ENCODE measurements at places on chromosomes 3 and 15. TPM values are rescaled to one million over a fixed set of nuclear protein-coding genes. Genes with fewer than 3 reads are reported as not detected.

DNA sequence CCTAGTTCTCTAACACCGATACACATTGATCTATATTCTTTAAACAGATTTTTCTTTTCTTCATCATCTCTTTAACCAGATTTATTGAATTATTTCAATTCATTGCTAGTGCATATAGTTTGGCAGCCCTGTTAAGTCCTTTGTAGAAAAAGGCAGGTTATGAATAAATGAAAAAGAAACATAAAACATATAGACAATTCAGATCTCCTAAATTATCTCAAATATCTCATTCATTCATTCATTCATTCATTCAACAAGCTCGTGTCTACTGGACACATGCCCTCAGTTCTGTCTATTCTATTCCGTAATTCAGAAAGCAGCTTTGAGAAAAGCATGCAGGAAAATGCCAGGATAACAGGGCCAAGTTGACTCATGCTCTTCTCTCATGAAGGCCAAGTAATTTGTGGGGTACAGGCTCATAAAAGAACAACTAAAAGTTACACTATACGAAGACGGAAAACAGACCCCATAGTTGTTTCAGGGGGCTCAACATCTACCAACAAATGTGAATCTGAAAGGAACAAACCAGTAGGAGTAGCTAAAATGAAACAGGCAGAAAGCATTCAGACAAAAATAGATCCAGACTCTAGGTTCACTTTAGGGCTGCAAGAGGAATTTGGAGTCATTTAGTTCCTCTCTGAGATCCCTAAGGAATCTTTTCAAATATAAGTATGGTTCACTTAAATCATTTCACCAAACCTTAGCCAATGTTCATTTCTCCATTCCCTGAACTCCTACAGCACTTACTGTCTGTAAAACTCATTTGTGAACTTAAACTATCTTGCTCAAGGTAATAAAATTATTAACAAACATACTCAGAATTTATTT, 7.5 kb downstream of the ZNF148 start:
- DNase-seq: no peak

- no peak for DNase-seq
Measured at GRCh38 chr3:46947546-46947901, 29.0 kb downstream of the CCDC12 start.

- no peak for DNase-seq
Measured at GRCh38 chr3:53337167-53337940, 10.0 kb downstream of the DCP1A start.

DNA sequence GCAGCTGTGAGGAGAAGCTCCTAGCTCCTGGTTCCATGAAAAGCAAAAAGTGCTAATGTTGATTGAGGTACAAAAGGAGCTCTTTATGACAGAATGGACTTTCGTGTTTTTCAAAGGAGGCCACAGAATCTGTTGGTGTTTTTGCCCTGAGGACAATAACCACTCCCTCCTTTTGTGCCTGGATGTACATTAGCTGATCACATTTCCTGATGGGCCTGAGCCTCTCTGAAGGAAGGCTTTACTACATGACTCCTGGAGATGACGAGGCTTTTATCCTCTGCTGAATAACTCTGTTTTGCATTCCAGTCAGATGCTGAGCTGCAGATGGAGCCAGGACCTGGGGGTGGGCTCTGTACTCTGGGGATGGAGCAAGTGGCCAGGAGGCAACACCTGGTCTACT, 301.9 kb downstream of the CACNA2D3 start:
- DNase-seq: no peak

DNA sequence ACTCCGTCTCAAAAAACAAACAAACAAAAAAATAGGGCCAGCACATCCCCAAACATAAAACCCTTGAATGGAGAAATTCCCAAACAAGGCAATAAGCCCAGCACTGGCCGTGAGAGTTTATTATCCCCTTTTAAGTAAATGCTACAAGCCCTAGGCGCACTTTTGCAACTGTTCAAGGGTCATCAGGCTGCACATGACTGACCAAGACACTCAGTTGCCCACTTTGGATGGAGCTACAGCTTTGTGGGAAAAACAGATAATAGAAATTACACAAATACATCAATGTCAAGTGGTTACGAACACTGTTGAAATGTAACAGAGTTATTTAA, 33.7 kb upstream of the ZNF445 start:
- DNase-seq: no peak

GRCh38 chr3:158347966-158348365, 223.0 kb upstream of the MLF1 start:
- no peak for DNase-seq

DNA sequence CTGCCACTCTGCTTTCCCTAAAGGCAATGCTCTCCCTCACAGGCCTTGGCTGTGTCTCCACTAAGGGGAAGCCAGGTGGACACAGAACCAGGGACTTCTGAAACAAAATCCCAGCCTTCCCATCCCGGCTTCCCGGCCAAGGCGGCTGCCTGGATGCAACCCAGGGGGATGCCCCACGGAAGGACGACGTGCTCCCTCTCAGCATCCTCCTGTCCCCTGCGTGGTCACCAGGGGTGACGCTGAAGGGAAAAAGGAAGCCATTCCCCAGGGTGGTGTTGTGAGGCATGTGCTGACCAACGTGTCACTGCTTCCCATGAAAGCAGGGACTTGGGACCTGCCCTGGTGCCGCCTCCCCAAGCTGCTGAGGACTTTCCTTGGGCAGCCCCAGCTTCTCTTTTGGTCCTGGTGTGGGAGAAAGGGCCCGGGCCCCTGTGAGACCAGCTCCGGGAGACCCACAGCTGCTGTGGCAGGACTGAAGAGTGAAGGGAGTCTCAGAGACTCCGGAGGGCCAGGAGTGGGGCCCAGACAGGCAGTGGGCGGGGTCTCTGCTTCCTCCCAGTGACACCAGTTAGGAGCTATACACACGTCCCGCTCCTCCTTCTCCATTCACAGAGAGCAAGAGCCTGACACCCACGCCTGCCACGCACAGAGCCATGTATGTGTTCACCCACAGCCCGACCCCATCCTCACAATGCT, 139.2 kb downstream of the NUP210 start:
- DNase-seq: no peak

DNA sequence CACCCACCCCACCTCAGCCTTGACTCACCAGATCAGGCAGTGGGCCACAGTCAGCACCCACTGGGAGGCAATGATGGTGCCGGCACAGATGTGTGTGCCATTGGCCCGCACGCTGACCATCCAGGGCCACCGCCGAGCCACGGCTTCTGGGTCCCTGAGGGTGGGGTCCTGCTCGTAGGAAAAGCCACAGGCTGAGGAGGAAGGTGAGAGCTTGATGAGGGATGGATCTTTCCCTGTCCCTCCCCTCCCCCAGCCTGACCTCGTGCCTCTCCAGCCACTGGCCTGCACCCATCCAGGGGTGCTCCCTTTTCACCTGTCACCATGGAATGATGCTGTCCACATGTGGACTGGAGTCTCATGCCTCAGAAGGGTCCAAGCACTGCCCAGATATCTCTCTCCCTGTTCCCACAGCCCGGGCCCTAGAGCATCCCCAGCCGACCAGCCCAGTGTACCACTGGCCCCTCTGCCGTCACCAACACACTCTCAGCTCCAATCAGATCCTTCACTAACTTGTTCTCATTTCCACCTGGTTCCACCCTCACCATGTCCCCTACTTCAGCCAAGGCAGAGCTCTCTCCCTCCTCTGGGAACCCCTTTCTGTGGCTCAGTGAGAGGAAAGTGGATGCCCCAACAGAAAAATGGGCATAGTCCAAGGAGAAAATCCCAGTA, 2.0 kb downstream of the PRSS50 start:
- no peak for DNase-seq

Gene CIB2
- 1.6 TPM for total RNA-seq

DNA sequence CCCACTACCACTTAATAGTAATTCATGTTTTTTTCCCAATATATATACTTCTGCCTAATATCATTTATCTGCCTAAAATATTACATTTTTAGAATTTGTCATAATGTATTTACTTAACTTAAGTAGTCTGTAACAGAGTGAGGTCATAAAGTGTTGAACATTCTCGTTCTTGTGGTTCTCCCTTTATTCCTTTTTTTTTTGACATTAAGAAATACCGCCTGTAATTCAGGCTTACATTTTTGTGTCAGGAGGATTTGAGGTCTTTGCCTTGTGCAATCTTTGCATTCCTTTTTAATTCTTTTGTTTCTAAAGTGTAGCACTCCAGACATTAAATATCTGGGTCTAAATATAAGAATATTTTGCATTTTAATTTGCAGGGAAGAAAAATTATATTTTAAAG, 315.4 kb downstream of the PTPRG start:
- no peak for DNase-seq

Gene DOCK3
- 1.9 TPM for total RNA-seq

Gene C3orf85
- total RNA-seq: not detected

DNA sequence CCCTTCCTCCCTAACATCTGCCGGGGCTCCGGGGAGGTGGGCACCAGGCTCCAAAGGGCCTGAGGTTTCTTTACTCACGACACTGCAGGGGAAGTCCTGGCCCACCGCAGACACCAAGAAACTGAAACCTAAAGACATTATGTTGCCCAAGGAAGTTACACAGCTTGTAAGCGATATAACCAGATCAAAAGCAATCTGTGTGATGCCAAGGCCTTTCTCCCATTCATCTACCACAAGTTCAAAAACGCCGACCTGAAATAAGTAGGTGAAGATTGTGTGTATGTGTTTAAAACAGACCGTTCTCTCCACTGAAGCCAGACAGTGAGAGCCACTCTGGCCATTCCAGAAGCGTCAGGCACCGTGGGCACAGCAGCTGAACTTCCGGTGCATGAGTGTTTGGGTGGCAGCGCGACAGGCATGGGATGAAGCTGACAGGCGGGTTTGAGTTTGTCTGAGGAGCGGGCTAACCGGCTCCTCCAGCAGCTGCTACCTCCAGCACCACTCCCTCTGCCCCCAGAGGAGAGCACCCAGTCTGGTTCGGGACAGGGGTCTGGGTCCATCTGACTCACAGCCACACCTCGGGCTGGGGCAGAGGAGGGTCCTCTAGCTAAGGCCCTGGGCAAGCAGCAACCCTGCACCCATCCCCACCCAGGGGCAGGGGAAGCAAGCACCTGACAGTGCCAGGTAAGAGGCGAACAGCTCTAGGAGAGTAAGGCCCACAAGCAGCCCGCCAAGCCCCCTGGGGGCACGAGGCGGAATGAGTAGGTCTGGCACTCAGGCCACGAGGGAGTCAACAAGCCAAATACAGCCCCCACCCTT, 1.3 kb downstream of the TNK2 start:
- DNase-seq: peak; percentile 61

Gene PIGZ
- total RNA-seq: 0.13 TPM

- DNase-seq: no peak
Measured at GRCh38 chr3:127573401-127573800, 17.1 kb downstream of the TPRA1 start.

DNA sequence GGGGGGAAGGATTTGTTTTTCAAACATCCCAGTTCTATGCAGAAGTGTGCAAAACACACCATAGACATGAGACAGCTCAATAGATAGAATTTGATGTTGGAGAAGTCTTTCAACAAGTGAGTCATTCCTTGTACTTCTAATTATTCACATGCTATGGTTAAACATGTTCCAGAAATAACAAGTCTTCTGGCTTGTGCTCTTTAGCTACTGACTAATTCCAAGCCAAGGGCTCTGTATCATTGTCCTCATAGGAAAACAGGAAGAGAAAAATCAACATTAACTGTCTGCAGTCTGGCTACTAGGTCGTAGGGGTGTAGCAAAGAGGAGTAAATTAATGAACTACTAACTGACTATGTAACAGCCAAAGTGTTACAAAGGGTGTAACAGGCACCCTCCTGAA, 25.8 kb downstream of the LDHAL6B start:
- no peak for DNase-seq

GRCh38 chr3:112132975-112133448, at the start of gene GCSAM:
Gene GCSAM, minus strand, starts transcription at chr3:112133248. Its CDS starts 128 bp downstream, at chr3:112133120.
- peak; percentile 66 for DNase-seq

Gene CHD2
- 427 TPM for total RNA-seq

DNA sequence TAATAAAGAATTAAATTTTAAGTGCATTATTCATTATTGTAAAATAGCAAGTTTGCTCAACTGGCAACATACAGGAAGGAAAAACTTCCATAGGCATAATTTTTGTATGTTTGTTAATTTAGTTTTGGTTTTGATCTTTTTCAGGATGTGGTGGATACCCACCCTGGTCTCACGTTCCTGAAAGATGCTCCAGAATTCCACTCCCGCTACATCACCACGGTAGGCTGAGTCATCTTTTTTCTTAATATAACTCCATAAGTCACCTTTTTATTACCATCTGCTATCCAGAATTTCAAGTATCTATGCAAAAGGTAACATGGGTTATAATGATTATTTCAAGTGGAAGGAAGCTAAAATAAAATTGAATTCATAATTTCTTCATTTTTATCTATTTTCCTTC, 104.8 kb downstream of the PPP2R3A start:
- no peak for DNase-seq

Gene INSYN1
- total RNA-seq: not detected

DNA sequence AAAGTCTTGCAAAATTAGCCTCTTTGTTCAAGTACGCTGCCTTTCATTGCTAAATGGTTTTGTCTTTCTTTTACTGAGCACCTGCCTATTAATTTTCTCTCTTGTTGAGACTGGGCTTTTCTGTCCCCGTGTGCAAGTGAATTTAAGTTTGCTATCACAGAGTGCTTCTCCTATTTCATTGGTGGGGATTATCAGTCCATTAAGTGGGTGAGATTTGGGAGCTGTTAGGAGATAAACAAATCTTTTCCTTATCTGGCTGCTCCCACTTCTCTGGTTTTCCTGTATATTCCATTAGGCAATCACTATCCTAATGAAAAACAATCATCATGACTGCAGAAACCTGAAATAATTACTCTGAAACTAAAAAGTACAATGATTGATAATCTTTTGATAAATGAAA, 254.2 kb downstream of the NR1D2 start:
- DNase-seq: no peak

- no peak for DNase-seq
Measured at GRCh38 chr3:176953106-176954060, 243.9 kb downstream of the TBL1XR1 start.

DNA sequence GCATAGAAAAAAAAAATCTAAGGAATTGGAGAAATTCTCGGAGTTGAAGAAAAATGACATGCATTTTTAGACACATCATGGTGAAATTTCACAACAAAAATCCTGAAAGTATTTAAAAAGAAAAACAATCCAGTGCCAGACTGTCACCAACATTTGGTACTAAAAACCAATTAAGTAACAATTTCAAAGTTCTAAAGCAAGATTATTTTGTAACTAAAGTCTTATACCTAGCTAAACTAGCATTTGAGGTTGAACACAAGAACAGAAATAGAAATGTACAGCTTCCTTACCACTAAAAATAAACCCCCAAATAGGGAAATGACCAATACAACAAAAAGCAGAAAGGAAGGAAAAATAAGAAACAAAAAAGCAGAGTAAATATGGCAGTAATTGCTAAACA, 11.9 kb downstream of the TOMM70 start:
- DNase-seq: no peak

GRCh38 chr3:14471016-14471415, 68.6 kb downstream of the SLC6A6 start:
- DNase-seq: no peak

Measured in naive thymus-derived CD8-positive, alpha-beta T cell (primary cell).